ENCODE measurements at places on chromosomes 11 and 22.
A peak's percentile ranks its signal among the peaks of the same experiment; 100 is the strongest.

DNA sequence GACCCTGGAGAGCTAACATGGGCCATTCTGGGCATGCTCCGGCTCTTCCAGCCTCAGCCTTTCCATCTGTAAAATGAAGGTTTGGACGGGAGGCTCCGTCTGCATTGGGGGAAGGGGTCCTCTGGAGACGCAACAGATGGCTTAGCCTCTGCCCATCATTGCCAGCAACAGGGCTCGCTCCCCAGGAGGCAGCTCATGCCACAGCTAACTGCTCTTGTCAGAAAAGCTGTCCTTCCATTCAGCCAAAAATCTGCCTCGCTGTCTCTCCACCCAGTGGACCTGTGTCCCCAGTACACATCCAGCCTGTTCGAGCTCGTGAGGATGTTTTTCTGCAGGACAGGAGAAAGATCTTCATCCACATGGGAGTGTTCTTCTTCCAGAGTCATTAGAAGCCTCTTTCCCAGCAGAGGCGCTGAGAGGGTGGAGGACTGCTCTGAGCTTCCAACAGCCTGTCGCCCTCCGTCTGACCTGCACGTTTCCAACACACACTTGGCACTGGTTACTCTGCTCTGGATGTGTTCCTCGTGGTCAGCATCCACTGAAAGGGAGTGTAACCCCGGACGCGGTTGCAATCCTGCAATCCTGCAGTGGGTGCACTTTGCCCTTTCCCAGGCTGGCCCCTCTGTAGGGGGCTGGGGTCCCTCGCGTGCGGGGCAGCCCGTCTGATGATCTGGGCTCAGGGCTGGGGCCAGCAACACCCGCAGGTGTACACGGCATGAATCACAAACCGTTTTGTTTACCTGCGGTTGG, 1340.9 kb downstream of the TBC1D22A start:
- no peak for DNase-seq

DNA sequence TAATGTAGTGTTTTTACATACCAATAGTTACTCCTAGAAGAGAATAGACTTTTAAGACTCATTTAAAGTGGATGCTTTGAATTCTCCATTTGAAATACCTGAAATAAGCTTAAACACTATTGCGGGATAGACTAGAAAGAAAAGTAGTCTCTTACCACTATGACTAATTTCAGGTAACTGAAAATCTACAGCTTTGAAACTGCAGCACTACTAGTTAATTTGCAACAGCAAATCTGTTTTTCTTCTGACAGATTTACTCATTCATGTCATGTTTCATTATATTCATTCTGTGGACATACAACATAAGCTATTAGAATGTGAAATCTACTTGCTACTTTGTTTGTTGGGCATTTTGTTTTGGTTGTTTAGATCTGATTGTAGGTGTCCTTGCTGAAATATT, 153.6 kb downstream of the MAML2 start:
- no peak for DNase-seq

- DNase-seq, result no peak
These were observed 110.3 kb upstream of the PITPNB start for GRCh38 chr22:28029201-28029948.

- DNase-seq, result no peak
These were observed 44.7 kb downstream of the CSTF3 start for GRCh38 chr11:33116535-33116934.

GRCh38 chr22:48579928-48580309, 1247.8 kb downstream of the BRD1 start:
- no peak for DNase-seq

DNA sequence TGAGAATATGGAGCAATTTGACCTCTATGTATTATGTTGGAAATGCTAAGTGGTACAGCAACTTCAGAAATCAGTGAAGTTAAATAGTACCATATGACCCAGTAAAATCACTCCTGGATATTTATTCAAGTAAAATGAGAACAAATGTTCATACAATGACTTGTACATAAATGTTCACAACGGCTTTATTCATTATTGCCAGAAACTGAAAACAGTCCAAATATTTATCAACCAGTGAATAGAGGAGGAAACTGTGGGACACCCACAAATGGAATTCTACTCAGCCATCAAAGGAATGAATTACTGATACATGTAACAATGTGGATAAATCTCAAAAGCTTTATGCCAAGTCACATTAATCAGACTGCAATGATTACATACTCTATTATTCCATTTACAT, 416.3 kb downstream of the AASDHPPT start:
- no peak for DNase-seq

GRCh38 chr11:95682552-95682951, 107.0 kb downstream of the FAM76B start:
- no peak for DNase-seq

- DNase-seq, result no peak
These were observed 790.0 kb upstream of the KIRREL3 start for GRCh38 chr11:127790592-127790991.

GRCh38 chr11:43282607-43283440, 29.0 kb upstream of the API5 start:
- DNase-seq, result peak; percentile 13

DNA sequence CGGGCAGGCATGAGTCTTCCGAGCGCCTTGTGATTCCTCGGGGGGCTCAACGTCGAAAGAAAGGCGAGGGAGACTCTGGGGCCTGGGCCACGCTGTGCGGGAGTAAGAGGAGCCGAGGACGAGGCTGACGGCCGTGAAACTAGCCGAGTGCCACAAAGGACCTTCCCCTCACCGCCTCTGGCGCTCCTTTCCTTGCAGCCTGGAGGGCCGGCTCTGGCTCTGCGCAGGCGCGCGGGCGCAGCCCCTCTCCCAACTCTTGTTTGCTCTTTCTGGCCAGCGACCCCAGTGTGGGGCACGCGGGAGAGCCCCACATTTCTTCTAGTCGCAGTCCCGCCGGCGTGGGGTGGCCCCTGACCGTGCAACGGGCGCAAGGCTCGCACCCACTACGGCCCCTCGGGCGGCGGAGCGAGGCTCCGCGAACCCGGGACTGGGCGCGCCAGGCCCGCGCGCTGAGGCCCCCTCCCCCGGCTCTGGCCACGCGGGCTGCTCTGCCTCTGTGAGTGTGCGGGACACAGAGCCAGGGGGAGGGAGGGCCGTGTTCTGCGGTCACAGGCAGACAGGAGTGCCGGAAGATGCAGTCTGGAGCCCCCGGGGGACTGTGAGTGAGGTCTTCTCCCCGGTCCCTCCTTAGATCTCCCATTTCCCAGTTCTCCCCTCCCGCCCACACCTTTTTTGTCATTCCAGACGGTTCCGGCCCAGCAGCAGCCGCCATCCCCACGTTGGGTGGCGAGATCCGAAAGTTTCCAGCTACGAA, 1.0 kb upstream of the TOB2 start:
- DNase-seq, result peak; percentile 58

- no peak for DNase-seq
These were observed 106.7 kb downstream of the CCDC81 start for GRCh38 chr11:86481399-86481798.

GRCh38 chr11:45188127-45188526, 41.7 kb downstream of the PRDM11 start:
- DNase-seq, result no peak

- no peak for DNase-seq
These were observed 22.3 kb downstream of the DDX6 start for GRCh38 chr11:118768690-118769089.

Data from CD4-positive, alpha-beta T cell treated with Interleukin-1 beta for 1 hour (primary cell).